ENCODE measurements at places on chromosomes 13 and 19.

GRCh38 chr13:35771898-35772297 is 295.4 kb upstream of the MAB21L1 start:
- no peak for DNase-seq

DNA sequence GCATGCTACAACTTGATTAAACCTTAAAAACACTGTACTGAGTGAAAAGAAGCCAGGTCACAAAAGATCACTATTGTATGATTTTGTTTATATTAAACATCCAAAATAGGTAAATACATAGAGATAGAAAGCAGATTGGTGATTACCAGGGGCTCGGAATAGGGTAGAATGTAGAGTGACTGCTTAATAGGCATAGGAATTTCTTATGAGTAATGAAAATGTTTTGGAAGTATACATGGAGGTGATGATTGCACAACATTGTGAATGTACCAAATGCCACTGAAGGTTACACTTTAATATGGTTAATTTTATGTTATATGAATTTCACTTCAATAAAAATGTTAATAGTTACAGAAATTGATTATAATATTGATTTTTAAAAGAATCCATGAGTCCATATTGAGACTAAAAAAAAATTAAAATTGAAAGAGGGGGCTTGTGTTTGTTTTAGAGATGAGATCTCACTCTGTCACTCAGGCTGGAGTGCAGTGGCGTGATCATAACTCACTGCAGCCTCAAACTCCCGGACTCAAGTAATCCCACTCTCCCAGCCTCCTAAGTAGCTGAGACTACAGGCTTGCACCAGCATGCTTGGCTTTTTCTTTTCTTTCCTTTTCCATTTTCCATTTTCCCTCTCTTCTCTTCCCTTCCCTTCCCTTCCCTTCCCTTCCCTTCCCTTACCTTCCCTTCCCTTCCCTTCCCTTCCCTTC is 85.1 kb downstream of the FNDC3A start:
- DNase-seq: no peak

DNA sequence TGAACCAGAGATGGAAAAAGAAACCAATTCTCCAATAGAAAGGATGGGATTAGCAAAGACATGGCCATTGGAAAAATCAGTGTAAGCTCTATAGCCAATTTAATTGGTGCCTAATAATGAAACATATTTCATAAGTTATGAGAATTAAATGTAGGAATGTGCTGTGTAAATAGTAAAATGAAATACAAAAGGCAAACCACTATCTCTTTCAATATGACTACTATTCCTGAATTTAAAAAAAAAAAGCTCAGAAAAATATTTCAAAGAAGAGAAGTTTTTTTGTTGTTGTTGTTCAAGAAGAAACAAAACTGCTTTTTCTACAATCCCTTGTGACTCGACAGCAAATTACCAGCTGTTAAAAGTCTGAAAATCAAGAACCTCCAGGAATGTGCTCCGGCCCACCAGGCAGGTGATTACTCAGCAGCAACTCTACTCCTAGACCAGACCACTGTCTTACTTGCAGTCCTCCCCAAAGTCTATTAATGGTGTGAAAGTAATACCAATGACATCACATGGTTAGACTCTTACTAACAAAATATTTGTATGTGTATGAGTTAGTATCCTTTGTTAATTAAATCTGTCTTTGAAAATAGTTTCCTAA is 362.4 kb downstream of the KCTD12 start:
- no peak for DNase-seq

- peak; percentile 92 for DNase-seq
These were observed 19.0 kb downstream of the MRPS12 start for GRCh38 chr19:38949580-38950367.

DNA sequence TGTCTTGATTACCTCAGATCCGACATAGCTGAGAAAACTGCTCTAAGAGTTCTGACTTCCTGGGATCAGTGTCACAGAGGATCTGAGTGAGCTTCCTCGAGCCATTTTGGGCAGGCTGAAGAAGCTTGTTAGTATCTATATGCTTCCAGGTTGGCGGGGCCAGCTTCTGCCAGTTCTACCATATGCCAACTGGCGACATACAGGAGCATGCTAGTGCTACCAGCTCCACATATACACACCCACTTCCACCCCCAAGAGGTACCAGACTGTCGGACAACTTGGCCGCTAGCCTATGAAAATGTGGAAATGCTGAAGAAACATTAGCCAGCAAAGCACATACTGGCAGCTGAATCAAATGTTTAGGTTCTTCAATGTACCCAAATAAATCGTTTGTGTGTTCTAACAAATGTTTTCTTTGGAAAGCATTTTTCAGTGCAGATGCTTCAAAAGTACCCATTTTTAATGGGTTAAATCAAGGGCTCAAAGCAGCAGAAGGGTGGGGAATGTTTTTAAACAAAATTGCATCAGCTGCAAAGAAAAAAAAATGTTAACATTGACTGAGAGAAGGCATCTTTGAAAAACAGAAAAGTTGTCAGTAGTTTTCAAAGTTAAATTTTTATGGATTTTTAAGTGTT is 163.7 kb downstream of the KLF12 start:
- no peak for DNase-seq

GRCh38 chr13:81246556-81246955 is 905.6 kb upstream of the SPRY2 start:
- DNase-seq: no peak

GRCh38 chr19:33396701-33397535 is 23.4 kb downstream of the CEBPG start:
- no peak for DNase-seq

- DNase-seq: no peak
These were observed 193.6 kb upstream of the STARD13 start for GRCh38 chr13:33479105-33479504.

GRCh38 chr19:6705931-6706632 is 14.4 kb downstream of the C3 start:
- DNase-seq: no peak

GRCh38 chr13:98420554-98421175 is 156.2 kb downstream of the STK24 start:
- no peak for DNase-seq

DNA sequence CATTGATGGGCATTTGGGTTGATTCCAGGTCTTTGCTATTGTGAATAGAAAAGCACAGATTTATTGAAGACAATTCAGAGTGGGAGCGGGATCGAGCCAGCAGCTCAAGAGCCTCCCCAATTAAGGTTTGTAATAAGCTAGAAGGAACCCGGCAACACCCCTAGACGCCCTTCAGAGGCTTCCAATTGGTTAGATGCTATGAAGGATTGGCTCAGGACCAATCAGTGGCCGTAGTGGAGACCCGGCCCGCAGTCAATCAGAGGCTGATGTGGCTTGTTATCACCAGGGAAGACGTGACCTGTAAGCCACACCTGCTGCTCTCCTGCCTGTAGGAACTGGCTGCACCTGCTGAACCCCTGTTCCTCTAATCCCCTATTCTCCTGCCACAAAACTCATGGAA is 14.6 kb downstream of the SIGLEC11 start:
- no peak for DNase-seq

- peak; percentile 51 for DNase-seq
These were observed 74.9 kb upstream of the WASF3 start for GRCh38 chr13:26482451-26483197.

DNA sequence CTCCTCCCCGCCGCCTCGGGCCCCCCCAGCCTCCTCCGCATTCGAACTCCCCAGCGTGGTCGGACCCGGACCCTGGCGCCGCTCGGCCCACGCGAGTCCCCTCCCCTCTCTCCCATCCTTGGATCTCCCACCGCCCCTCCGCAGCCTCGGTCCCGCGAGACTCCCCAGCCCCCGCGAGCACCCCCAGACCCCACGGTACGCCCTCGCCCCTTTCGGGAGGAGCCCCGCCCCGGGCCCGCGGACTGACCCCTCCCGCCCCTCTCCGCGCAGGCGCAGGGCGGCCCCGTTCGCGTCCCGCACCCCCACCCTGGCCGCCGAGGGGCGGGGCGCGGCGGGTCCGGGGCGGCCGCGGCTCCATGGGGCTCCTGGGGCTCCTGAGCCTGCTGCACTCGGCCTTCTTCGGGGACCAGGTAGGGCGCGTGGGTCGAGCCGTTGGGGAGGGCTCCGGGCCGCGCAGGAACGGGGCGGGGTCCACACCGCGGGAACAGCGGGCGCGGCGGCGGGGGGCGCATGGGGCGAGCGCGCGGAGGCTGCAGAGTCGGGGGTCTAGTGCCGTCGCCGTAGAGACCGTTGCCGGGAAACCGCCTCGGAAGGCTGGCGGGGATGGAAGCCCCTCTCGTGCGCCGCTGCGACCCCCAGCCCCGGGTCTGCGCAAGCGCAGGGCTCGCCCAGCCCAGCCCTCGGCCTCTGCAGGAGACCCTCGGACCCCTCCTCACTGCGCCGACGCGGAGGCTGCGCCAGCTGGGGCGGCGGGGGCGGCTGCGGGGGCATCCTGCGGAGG is 3.8 kb upstream of the APC2 start:
- no peak for DNase-seq

- no peak for DNase-seq
These were observed 153.9 kb downstream of the DACH1 start for GRCh38 chr13:71712988-71713653.

DNA sequence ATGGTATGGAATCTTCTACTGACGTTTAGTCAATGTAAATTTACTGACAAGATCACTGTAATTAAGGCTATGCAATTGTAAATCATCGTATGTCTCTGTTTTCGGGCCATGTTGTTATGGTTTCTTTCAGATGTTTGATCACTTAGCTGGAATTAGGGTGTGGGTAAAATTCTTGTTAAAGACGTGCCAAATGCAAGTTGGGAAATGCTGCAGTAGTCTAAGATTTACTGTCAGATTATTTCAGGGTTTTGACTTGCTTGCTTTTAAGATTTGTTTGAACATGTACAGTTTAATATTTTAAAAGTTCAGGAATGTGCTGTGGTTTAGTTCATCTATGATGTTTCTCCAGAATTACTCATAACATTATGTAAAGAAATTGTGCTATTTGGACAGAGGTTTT is 10.8 kb downstream of the NDFIP2 start:
- no peak for DNase-seq

GRCh38 chr13:71576571-71576970 is 290.4 kb downstream of the DACH1 start:
- no peak for DNase-seq

DNA sequence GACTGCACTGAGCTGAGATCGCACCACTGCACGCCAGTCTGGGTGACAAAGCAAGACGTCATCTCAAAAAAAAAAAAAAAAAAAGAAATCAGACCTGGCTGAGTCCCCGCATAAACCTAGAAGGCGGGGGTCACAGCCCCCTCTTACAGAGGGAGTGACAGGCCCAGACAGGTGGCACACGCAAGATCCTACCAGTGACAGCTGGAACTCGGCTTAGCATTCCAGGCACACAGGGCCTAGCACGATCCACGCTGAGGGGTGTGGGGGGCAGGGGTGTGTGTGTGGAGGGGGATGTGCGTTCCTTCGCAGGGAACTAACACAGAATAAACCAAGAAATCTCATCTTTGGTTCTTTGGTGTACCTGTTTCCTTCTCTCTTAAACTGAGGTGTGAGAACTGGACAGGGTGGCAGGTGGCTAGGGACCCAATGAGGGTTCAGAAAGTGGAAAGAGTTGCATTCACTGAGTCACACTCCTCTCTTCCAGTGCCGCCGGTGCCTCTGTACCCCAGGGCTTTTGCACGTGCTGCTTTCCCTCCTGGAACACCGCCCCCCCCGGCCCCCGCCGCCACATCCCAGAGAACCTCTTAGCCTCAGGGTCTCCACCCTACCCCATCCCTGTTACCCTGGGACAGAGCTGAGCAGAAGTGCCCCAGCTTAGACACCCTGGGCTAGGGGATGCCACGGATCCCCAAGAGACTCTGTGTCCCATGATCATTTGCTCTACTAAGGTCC is 5.0 kb downstream of the SGTA start:
- no peak for DNase-seq

DNA sequence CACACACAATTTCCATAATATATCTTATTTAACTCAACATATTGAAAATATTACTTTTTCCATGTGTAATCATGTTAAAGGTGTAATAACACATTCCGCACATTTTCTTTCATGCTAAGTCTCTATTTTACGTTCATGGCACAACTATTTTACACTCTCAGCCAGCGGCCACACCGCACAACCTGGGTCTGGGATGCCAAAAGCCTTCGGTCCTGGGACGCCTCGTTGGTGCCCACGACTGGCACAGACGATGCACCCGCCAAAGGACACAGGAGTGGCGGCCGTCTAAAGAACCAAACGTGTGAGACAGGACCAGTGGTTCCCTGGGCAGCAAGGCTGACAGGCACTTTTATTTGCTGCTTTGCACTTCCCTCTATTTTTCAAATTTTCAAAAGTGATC is 10.0 kb upstream of the PROZ start:
- peak; percentile 14 for DNase-seq

Measured in ovary (tissue), 10 donors.